Activated T-cell treated with anti-CD3 and anti-CD28 coated beads, Interleukin-2, amount 50 U/mL, for 48 hours (primary cell): ENCODE measurements at places on chromosomes 13 and 19.

- peak; percentile 51 for DNase-seq
Measured at GRCh38 chr13:31038834-31039552, 106.5 kb downstream of the TEX26 start.

DNA sequence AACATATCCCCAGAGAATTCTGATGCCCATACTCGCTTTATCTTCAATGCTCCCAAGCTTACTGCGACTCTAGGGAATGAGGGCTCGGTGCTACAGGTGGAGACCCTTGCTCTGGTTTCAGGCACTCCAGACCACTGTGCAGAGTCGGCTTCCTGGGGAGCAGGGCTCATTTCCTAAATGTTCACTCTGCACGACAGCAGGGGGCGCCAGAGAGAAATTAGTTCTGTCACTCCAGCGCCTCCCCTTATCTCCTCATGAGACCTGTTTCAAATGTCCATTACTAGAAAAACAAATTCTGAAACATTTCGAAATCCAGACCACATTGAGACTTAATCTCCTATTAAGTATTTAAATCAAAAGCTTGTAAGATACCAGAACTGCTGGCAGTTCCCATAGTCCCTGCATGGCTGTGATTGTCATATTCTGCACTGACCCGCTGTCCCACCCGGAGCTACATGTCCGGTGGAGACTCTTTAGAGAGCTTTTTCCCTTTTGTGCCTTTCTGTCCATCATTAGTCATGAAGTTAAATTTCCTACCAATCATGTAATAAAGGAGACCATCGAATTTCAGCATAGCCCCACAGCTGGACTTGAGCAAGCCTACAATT, 22.4 kb downstream of the EPSTI1 start:
- peak; percentile 89 for DNase-seq

- DNase-seq = peak; percentile 58
Measured at GRCh38 chr13:51125495-51126226, 14.6 kb upstream of the C13orf42 start.

DNA sequence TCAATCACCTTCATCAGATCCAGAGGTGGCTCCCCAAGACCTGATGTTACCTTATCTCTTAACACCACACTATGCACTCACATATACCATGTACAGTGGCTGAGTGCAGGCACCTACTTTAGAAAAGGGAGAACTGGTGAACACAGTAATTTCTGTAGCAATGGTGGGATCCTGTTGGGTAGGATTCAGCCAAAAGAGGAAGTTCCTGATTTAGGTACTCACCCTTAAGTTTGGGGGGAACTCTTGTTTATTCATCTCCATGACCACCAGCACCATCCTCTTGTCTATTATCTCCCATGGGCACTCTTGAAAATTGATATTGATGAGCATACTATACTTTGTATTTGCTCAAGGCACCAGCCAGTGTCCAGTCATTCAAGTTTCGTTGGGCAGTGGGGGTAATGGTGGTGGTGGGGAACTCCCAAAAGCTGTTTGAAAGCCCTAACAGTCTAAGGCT, 324.4 kb downstream of the LMO7 start:
- no peak for DNase-seq

DNA sequence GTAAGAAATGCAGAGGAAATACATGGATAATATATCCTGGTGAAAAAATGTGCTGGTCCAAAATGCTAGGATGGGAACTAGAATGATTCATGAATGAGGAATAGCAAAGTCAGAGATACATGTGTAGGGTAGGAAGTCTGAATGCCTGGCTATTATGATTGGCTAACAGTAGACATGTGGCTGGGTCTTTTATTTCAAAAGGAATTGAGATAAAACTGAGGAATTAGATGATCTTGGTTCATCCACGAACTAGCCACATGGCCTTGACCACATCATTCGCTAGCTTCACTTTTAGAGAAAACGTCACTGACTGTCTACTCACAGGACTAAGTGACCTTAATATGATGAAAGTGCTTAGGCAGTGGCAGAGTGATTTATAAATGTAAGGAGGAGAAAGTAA, 103.1 kb downstream of the TRPC4 start:
- no peak for DNase-seq

DNA sequence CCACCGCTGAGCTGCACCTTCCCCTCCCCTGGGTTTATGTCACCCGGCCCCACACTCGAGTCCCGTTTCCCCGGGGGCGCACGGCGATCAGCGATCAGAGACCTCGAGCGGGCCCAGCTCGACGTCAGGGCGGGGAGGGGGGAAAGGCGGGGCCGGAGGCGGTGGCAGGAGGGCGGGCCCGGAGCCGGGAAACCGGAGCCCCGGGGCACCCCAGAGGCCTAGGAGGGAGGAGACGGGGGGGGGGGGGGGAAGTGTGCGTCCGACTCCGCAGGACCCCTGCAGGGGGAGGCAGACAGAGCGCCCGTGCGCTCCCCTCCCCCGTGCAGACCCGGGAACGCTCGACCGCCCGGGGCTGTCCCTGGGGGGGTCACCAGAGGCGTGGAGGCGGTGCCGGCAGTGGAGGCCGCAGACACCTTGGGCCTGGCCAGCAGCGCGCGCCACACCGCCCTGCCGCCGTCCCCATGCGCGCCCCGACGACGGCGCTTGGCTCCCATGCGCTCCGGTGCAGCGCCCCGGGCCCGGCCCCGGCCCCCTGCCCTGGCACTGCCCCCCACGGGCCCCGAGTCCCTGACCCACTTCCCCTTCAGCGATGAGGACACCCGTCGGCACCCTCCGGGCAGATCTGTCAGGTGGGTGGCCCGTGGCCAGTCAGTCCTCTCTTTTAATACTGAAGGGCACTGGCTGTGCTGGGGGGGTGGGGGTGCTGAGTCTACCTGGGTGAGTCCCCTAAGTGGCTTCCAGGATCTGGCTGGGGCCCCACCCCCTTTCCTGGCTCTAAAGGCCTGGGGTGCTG, 11.8 kb downstream of the PDE4A start:
- peak; percentile 64 for DNase-seq

- DNase-seq = no peak
Measured at GRCh38 chr19:32868206-32868950, 1.2 kb downstream of the SLC7A9 start.

- no peak for DNase-seq
Measured at GRCh38 chr13:113967729-113968462, 6.0 kb downstream of the C13orf46 start.

DNA sequence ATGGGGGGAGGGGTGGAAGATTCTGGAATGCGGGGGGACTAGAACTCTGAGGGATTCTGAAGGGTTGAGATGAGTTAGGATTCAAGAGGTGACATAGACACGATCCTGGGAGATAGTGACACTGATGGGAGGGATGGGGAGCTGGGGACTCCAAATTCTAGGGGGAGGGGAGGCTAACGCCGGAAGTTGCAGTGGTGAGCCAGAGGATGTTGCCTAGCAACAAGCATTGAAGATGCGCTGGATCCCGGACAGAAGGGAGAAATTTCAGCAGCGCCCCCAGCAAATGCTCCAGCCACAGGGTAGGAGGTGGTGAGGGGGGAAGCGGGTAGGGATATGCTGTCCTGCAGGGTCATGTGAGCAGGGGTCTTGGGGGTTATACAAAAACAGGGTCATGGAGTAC, 6.9 kb upstream of the LTBP4 start:
- DNase-seq = no peak

DNA sequence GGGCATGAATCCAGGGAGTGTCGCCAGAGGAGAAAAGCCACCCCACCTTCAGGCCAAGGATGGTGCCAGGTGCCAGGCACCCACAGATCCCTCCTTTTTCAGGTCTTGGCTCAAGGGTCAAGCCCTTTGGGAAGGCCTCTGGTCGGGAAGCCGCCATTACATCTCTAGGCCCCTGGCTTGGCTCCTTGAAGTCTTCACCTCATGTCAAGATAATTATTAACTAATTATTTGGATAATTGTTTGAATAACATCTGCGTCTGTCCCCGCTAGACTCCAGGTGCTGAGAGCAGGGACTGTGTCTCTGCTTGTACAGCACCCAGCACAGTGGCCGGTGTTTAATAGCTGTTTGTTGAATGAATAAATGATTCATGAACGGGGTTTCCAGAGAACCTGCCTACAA, 1.2 kb downstream of the KLK13 start:
- DNase-seq = no peak

- no peak for DNase-seq
Measured at GRCh38 chr13:45690636-45691035, 11.5 kb upstream of the CBY2 start.

DNA sequence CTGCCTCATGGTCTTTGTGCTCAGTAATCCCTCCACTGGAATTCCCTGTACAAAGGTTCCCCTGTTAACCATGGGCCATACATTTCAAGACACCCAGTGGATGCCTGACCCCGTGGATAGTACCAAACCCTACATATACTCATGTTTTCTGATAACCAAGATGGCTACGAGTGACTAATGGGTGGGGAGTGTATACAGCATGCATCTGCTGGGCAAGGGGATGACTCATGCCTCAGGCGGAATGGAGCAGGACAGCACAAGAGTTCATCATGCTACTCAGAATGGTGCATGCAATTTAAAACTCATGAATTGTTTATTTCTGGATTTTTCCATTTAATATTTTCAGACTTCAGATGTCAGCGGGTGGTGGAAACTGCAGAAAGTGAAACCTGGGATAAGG, 13.3 kb upstream of the FGF9 start:
- no peak for DNase-seq

GRCh38 chr19:3620145-3620816, 6.3 kb downstream of the CACTIN start:
- no peak for DNase-seq

DNA sequence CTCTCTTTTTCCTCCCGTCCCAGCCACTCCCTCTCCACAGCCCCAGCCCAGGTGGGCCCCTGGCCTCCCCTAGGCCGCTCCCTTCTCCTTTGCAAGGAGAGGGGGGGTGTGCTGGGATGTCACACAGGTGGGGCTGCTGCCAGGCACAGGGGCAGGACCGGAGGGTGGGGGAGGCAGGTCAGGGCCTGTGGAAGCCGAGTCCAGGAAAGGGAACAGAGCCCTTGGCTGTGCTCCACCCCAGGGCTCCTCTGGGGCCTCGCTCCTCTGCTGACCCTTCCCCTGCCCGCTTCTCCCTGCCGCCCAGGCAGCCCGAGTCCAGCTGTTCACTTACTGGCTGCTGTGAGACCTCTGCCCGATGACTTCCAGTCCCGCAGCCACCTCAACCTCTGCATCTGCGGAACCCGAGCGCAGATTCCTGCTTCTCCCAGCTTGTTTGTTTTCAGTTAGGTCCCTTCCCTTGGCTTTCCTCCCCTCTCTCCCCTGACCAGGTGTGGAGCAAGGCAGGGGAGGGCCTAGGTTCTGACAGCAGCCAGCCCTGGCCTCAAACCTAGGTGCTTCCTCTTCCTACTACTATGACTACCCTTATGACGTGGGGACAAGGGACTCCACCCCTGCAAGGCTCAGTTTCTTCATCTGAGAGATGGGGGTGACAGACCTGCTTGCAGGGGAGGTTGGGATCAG, 850 bp upstream of the KLK11 start:
- no peak for DNase-seq

DNA sequence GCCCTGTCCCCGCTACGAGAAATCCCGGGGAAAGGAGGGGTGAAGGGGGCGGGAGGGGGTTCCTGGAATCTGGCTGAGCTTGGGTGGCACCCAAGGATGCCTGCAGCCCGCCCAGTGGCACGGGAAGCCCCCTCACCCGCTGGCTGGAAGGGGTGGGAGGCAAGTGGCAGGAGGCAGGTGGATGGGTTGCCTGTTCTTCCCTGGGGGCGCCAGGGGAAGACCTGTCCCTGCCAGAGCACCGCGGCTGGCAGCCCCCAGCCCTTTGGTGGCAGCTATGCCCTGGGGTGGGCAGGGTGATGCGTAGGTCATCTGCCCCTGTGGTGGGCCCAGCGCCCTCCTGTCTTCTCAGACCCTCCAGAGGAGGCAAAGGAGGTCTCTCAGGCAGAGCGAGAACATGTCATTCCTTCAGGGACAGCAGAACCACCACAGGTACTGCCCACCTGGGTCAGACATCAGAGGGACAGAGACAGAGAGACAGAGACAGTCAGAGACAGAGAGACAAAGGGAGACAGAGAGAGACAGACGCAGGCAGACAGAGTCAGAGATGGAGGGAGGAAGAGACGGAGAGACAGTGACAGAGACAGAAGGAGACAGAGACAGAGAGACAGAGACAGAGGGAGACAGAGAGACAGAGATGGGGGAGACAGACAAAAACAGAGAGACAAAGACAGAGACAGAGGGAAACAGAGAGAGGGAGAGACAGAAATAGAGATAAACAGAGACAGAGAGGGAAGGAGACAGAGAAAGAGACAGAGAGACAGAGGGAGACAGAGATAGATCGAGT, 36.7 kb downstream of the EFNA2 start:
- DNase-seq = no peak

DNA sequence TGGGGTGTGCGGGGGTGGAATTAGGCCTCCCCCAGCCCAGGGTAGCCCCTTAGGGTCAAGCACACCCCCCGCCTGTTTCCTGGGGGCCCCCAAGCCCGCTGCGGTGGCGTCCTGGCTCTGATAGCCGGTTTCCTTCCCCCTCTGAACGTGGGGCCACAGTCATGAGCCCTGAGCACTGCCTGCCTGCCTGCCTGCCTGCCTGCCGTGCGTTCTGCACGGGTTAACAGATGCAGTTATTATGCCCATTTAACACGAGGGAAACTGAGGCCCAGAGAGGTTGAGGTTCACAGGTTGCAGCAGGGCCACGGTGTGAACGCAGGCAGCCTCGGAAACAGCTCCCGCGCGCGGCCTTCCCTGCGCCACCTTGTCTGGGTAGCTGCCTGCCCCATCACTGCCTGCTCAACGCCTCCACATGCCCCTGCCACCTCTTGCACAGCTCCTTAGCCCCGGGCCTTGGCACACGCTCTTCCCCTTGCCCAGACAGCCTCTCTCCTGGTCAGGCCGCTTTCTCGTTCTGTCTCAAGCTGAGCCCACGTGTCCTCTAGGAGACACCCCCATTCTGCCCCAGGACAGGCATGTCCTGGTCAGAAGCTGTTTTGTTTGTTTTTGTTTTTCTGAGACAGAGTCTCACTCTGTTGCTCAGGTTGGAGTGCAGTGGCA, 1.2 kb upstream of the GAMT start:
- no peak for DNase-seq

DNA sequence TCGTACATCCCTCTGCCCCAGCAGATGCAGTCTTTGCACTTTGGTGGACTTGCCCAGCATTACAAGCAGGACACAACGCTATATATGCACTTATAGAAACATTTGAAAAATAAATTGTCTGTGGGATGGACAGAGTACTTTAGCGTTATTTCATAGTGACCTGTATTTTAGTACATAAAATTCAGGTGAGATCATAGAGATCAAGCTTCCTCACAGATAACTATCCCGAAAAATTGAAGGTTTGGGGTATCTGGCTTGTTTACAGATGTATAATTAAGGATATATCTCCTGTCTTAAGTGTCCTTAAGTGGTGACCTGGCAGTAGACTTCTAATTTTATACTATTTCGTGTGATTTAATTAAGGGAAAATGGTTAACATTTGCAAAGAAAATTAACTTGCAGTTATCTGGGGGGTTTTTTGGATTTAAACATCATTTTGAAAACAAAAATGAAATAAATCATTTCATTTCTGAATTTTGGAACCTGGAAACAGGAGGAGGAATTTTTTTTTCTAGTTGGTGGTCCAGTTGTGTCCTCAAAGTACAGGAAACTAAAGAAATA, 977 bp upstream of the MAB21L1 start:
- no peak for DNase-seq
